Stimulated activated CD8-positive, alpha-beta memory T cell treated with anti-CD3 and anti-CD28 coated beads, Interleukin-7, amount 100 ng/mL, for 1 hour (primary cell): ENCODE measurements at places on chromosomes 13 and 19.

DNA sequence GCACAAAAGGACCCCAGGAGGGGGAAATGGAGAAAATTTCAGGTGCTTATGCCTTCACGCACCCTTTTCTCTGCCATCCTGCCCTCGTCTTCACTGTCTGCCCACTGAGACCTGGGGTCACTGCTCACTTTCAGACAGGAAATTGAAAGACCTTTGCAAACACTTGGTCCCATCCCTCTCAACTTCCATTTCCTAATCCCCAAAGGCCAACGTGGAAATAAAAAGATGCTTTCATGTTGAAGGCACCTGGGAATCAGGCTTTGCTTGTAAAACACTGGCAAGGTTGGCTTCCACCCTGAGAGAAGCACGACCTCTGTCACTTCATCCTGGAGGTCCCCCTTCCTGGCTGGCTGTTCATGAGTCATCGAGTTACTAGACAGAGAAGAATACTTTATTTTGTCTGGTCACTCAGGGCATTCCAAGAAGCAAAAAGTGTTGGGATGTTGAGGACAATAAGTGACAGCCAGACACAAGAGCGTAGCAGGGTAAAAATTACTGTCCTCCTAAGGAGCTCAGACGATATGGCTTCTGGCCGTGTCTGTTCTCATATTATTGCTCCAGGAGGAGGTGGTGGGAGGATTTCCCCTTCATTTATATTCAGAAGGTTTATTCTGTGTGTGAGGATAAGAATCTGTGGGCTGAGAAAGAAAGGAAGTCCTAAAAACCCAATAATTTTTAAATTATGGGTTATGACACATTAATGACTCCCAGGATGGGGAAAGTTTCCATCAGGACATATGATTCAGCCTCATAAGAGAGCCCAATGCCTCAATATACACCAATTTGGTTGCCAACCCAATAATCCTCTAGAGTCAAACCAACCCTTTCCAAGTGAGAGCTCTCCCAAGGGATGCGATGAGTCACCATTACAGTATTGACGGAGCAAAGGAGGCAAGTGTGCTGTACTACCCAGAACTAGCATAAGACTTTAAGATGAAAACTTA lies 409.0 kb downstream of the COG6 start:
- DNase-seq = no peak

- no peak for DNase-seq
Measured at GRCh38 chr19:15782211-15782610, 5.2 kb upstream of the OR10H5 start.

- no peak for DNase-seq
Measured at GRCh38 chr13:66424422-66424821, 805.7 kb downstream of the PCDH9 start.

- no peak for DNase-seq
Measured at GRCh38 chr19:34126966-34127365, 45.3 kb upstream of the LSM14A start.

- no peak for DNase-seq
Measured at GRCh38 chr13:84590663-84591062, 708.4 kb upstream of the SLITRK1 start.

DNA sequence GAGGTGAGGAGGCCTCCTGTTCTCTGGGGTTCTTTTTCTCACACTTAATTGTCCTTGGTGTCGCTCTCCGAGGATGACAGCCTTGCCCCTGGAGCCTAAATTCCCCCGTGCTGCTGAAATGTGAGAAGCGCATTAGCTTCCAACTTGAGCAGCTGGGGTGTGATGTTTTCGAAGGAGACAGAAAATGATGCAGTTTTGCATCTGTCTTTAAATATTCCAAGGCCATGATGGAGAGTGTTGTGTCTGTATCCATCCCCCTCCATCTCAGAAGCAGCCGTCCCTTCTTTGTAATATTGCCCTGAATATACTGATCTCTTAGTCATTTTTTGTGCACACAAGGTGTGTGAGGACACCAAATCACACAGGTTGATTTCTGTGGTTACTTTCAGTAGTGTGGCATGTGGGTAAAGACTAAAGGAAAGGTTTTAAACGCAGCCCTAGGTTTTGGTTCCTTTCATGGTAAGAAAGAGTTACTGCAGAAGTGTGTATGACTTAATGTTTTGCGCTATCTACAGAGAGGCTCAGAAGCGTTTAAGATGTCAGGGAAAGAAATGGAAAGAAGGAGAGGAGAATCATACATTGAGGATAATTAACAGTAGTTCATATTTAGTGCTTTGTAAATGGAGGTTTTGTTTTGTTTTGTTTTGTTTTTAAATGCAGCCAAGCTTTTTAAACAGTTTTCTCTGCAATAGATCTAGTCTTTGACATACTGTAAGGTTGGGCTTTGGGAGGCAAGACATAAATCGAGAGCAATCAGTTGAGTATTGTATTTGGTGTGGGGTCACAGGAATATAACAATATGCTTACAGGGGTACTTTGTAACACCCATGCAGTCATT lies 1.6 kb downstream of the NBEA start:
- no peak for DNase-seq

DNA sequence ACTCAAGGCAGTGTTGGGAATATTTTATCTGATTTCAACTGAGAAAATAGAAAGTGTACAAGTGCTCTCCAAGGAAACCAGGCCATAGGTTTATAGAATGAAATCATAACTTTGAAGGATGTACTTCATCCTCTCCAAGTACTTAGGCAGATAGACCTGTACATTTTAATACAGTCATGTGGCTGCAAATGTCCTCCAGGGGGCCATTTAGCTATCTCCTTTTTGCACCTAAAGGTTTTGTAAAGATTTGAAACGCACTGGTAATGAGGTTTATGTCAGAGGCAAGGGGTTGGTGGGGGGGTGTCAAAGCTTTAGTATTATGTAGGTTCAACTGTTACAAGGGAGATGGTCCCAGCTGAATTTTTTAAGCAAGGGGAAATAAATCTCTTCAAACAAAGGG lies 364.4 kb downstream of the DCT start:
- DNase-seq = no peak

- no peak for DNase-seq
Measured at GRCh38 chr19:57233207-57233606, 2.4 kb downstream of the AURKC start.

DNA sequence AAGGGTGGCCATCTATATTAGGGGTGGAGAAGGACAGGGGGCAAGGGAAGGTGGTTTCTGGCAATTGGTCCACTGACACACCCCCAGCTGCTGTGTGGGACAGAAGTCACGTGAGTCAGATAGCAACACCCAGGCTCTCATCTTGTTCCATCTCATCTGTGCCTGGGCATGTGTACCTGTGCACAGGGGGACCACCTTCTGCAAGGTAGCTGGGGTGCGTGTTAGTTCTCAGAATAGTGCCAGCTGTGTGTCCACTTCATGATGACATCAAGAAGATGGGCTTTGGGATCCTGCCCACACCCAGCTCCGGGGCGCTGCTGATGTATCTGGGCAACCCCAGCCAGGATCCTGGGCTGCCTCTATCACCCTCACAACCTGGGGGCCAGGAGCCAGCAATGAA lies 38.6 kb downstream of the COL4A2 start:
- no peak for DNase-seq
